ENCODE measurements at places on chromosomes 4 and X. TPM values are rescaled to one million over a fixed set of nuclear protein-coding genes. Genes with fewer than 3 reads are reported as not detected.

PAGE2B gene
- not detected for total RNA-seq

OTUD6A gene
- not detected for total RNA-seq

PDE6B gene
- total RNA-seq, result not detected

USP17L18 gene
- not detected for total RNA-seq

KLHL8 gene
- total RNA-seq, result 14.7 TPM

ITIH6 gene
- not detected for total RNA-seq

HMGN5 gene
- 2.5 TPM for total RNA-seq

TAB3 gene
- total RNA-seq, result 5.2 TPM

GAB1 gene
- 10.7 TPM for total RNA-seq

EPHA5 gene
- 7.1 TPM for total RNA-seq

ZFP92 gene
- total RNA-seq, result 0.19 TPM

TMSB15A gene
- 2.5 TPM for total RNA-seq

MAGEC3 gene
- not detected for total RNA-seq

FAM9B gene
- not detected for total RNA-seq

FAM9C gene
- not detected for total RNA-seq

REELD1 gene
- total RNA-seq, result not detected

TEX13D gene
- not detected for total RNA-seq

ARX gene
- total RNA-seq, result not detected

C4orf51 gene
- not detected for total RNA-seq

STX18 gene
- total RNA-seq, result 22.2 TPM

SH2D1A gene
- total RNA-seq, result not detected

FABP2 gene
- under 0.01 TPM for total RNA-seq

CXCL9 gene
- total RNA-seq, result not detected

GPR143 gene
- under 0.01 TPM for total RNA-seq

SH3RF1 gene
- total RNA-seq, result 58.1 TPM

NEUROG2 gene
- total RNA-seq, result not detected

OCRL gene
- total RNA-seq, result 20.9 TPM

GPRASP1 gene
- total RNA-seq, result 7.3 TPM

RBMXL3 gene
- not detected for total RNA-seq

BEND4 gene
- not detected for total RNA-seq

SPOCK3 gene
- total RNA-seq, result 2.0 TPM

SUV39H1 gene
- 10.5 TPM for total RNA-seq

SMIM31 gene
- not detected for total RNA-seq

TRPC3 gene
- under 0.01 TPM for total RNA-seq

SUPT20HL2 gene
- total RNA-seq, result not detected

SPACA5 gene
- not detected for total RNA-seq

GPC4 gene
- total RNA-seq, result 0.85 TPM

DRP2 gene
- total RNA-seq, result 9.6 TPM

PPEF1 gene
- total RNA-seq, result not detected

SPATA4 gene
- total RNA-seq, result 0.28 TPM

EGFL6 gene
- not detected for total RNA-seq

MAGEB10 gene
- not detected for total RNA-seq

F9 gene
- not detected for total RNA-seq

GLRA3 gene
- not detected for total RNA-seq

CLDN22 gene
- not detected for total RNA-seq

DDIT4L gene
- total RNA-seq, result 4.6 TPM

SSX4B gene
- not detected for total RNA-seq

PCYT1B gene
- total RNA-seq, result under 0.01 TPM

LRCH2 gene
- 5.0 TPM for total RNA-seq

IL1RAPL1 gene
- total RNA-seq, result 2.3 TPM

MAOB gene
- 0.56 TPM for total RNA-seq

CTAG1B gene
- not detected for total RNA-seq

AMTN gene
- not detected for total RNA-seq

TXK gene
- not detected for total RNA-seq

TRIML2 gene
- 0.28 TPM for total RNA-seq
